ENCODE measurements at places on chromosomes 4 and X.

GRCh38 chrX:117517994-117518393, 598.6 kb downstream of the KLHL13 start:
- DNase-seq = no peak

GRCh38 chr4:100261346-100261745, 71.1 kb upstream of the DDIT4L start:
- no peak for DNase-seq

DNA sequence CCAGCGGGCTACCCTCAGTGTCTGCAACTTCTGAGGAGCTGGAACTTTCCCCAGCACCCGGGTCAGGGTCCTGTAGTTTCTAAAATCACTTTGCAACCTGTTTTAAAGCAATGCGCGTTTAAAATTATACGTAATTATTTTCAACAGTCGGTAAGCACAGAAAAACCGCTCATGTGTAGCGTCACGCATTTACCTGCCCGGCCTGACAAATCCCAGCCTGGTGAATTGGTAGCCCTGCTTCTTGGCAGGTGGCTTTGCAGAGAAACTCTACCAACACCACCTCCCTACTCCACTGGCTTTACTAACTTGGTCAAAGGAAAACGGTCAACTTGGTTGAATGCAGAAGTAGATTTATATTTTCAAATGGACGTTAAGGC, 640 bp downstream of the BANK1 start:
- DNase-seq = no peak

DNA sequence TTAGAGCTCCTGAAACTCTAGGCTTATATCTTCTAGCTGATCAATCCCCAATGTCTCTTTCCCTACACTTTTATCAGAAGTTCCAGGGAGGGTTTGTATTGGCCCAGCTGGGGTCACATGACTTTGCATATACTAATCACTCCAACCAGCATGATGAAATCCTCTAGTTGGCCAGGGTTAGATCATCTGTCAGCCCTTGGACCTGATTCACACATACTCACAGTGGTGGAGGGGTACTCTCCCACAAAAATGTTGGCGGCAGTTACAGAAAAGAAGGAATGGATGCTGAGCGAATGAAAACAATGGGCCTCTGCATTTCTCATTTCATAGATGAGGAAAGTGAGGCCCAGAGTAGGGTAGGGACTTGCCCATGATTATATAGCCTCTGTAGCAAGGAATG, 151.1 kb downstream of the PJA1 start:
- DNase-seq = no peak

GRCh38 chr4:185151296-185151695, 8.2 kb downstream of the SLC25A4 start:
- no peak for DNase-seq

GRCh38 chr4:39893693-39894072, 84.0 kb downstream of the PDS5A start:
- DNase-seq = no peak

DNA sequence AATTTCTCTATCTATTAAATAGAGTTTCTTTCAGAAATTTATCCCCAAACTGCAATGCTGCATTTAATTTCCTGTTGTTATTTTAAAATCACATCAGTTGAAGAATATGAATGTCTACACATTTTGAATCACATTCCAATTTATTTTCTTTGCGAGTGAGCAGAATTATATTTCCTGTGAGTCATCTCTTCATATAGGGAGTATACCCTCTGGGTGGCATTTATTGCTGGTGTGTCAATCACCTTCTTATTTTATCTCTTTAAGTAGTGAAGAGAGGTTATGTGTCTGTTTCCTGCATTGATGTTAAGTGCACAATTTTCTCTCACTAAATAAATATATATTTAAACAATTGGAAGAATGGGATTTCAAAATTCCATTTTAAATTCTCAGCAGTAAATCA, 511.0 kb upstream of the ATOH1 start:
- DNase-seq = no peak

GRCh38 chr4:121138039-121138825, 25.9 kb downstream of the TNIP3 start:
- no peak for DNase-seq

GRCh38 chr4:2862528-2862927, 18.9 kb downstream of the ADD1 start:
- no peak for DNase-seq

Measured in stimulated activated CD4-positive, alpha-beta T cell treated with anti-CD3 and anti-CD28 coated beads, Interleukin-12 subunit alpha, Interleukin-12 subunit beta, amount 100 ng/mL, for 24 hours (primary cell).